ENCODE measurements at places on chromosomes 6 and 20. TPM values are rescaled to one million over a fixed set of nuclear protein-coding genes. Genes with fewer than 3 reads are reported as not detected.

DNA sequence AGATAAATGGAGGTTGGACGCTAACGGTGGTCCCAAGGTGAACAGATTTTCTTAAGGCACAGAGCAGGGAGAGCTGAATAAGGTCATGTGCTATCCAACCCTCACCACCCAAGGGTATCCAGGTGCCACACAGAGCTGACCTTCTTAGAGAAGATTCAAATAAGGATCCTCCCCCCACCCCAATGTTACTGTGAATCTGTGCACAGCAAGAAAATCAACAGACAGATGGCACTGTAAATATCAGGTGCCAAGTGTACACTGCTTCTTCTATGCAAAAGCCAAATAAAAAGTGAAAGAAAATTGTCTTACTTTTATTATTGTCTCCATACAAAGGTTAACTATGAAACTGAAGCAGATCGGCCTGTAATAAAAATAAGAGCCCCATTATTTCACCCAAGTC is 96.9 kb downstream of the PAK5 start:
- no peak for DNase-seq

DNA sequence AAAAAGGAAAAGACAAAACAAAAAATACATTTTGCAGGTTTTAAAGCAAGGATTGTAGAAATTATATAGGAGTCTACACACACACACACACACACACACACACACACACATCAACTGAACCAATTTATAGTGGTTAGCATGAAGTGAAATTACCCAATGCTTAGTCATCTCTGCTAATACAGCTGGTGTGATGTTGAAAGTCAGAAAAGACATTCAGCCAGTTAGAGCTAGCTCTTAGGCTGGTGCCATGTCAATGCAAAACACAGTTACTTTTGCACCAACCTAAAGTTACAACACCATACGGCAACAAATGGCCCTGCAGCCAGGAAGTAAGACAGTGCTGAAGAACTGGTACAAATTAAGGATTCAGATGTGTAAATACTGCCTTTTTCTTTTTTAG is 15.2 kb downstream of the FAM210B start:
- peak; percentile 89 for DNase-seq

DNA sequence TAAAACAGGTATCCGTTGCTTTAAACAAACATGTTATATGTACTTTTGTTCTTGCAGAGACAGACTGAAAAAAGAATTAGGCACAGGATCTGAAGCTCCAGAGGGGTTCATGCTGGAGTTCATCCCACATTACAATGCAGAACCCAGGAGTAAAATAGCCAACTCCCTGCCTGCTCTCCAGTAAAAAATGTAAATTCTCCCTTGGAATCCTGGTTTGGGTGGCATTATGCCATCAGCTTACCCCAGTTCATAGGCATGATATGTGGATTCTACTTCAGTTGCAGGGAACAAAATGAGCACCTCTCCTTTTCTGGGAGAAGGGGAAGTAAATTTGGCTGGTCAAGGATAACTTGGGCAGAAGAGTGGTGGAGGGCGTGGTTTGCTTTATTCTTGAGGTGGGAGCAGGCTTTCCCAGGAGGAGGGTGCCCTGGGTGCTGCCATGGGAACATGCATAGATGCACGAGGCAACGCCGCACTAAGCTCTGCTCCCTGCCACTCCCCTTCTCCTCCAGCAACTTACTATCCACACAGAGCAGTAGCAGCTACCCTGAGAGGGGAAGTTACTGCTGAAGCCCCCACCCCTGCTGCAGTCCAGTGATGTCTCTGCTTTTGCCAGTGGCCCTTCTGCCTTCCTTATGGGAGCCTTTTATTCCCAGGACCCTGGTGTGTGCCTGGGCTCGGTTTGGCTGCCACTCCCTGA is 71.6 kb upstream of the GLP1R start:
- no peak for DNase-seq

GRCh38 chr6:161200610-161201370 is 73.1 kb downstream of the AGPAT4 start:
- DNase-seq: no peak

GRCh38 chr20:23407781-23408464 is 13.4 kb downstream of the NAPB start:
- DNase-seq: no peak

CCN5 gene
- total RNA-seq: not detected

QKI gene
- 125 TPM for total RNA-seq

MAS1 gene
- not detected for total RNA-seq

PTCHD4 gene
- 9.0 TPM for total RNA-seq
